Stimulated activated CD8-positive, alpha-beta memory T cell treated with anti-CD3 and anti-CD28 coated beads, Interleukin-12 subunit alpha, Interleukin-12 subunit beta, amount 100 ng/mL, for 4 hours (primary cell): ENCODE measurements at places on chromosomes 5 and 9.

- no peak for DNase-seq
These were observed 263.4 kb downstream of the TMEM232 start for GRCh38 chr5:110463106-110463505.

- no peak for DNase-seq
These were observed 1.1 kb upstream of the IRX1 start for GRCh38 chr5:3594510-3595005.

DNA sequence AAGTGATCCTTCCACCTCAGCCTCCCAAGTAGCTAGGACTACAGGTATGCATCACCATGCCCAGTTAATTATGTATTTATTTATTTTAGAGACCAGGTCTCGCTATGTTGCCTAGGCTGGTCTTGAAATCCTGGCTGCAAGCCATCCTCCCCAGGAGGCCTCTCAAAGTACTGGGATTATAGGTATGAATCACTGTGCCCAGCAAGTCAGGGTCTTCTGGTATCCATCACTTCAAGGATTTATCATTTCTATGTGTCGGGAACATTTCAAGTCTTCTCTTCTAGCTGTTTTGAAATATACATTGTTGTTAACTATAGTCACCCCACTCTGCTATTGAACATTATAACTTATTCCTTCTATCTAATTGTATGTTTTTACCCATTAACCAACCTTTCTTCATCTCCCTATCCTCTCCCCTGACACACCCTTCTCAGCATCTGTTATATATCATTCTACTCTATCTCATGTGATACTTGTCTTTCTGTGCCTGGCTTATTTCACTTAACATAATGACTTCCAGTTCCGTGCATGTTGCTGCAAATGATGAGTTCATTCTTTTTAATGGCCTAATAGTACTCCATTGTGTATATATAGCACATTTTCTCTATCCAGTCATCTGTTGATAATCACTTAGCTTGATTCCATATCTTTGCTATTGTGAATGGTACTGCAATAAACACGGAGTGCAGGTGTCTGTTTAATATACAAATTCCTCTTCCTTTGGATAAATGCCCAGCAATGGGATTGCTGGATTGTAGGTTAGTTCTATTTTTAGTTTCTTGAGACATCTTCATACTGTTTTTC is 26.4 kb downstream of the UTP15 start:
- no peak for DNase-seq

GRCh38 chr5:132825834-132826391 is 4.5 kb downstream of the SHROOM1 start:
- no peak for DNase-seq

DNA sequence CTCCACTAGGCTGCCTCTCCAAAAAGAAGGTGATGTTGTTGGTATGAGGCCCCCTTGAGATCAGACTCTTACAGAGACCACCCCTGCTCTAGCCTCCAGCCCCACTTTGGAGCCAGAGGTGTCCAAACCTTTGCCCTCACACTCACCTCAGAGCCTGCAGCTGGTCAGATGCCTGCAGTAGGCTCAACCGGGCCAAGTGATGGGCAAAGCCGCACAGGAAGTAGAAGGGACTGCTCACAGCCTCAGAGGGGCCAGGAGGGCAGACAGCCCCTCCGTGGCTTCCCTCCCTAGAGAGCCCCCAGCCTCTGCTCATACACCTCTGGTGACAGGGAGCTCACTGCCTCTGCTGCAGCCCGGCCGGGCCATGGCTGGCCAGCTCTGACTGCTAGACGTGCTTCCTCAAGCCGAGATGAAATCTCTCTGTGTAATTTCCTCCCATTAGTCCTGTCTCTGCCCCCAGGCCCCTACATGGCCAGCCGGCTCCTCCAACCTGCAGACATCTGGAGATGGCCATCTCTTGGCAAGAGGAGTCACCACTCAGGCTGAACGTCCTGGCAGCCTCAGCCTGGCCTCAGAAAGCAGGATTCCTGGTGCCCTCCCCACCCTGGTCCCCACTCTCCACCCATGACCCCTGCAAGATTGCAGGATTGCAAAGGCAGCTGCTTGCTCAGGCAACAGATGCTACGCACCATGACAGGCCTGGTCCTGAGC is 7.3 kb upstream of the TCF7 start:
- DNase-seq, result no peak

- no peak for DNase-seq
These were observed 120.6 kb downstream of the FOXD1 start for GRCh38 chr5:73327908-73328455.

DNA sequence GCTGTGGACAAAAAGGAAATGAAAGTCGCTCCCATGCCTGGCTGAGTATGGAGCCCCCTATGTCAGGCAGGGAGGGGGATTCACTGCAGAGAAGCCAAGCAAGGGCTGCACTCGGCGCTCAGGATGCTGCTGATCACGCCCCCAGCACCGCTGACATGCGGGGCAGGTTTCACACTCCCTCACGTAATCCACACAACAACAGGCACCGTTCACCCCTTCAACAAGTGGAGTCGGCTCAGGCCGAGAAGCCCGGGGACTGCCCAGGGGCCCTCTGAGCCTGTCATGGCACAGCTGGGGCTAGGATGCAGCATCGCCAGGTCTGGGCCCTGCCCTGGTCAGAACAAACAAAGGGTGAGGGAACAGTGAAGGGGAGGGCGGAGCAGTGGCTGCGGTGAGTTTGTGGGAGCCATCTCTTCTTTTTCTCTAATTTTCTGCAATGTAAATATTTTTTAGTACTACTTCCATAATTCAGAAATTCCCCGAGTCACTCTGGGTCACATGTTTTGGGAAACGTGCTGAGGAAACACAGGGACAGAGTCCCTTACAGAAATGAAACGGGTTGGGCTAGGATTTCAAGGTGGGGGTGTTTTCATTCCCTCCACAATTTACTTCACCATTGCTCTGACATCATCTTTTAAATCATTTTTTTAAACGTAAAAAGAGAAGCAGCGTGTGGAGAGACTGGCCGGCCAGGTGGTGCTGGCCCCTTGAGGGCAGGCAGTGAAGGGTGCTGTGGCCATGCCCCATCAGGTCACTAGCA is 49.8 kb downstream of the PRRT1B start:
- no peak for DNase-seq

DNA sequence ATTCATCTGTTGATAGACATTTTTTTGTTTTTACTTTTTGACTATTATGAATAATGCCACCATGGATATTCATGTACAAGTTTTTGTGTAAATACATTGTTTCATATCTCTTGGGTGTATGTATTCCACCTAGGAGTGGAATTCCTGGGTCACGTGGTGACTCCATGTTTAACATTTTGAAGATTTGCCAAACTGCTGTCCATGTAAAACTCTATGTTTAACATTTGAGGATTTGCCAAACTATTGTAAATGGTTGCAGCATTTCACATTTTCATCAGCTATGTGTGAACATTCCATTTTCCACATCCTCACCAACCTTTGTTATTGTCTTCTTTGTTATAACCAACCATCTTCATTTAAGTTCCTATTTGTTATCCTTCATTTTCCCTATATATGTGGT is 12.2 kb downstream of the TMEFF1 start:
- no peak for DNase-seq

GRCh38 chr5:5523066-5523505 is 100.6 kb downstream of the ICE1 start:
- DNase-seq, result no peak

- DNase-seq, result no peak
These were observed 67.8 kb downstream of the PSD2 start for GRCh38 chr5:139863361-139863760.

- DNase-seq, result no peak
These were observed 58.5 kb upstream of the FAM120A start for GRCh38 chr9:93392974-93393373.

- DNase-seq, result no peak
These were observed 283.9 kb upstream of the RFX3 start for GRCh38 chr9:3809724-3810123.

DNA sequence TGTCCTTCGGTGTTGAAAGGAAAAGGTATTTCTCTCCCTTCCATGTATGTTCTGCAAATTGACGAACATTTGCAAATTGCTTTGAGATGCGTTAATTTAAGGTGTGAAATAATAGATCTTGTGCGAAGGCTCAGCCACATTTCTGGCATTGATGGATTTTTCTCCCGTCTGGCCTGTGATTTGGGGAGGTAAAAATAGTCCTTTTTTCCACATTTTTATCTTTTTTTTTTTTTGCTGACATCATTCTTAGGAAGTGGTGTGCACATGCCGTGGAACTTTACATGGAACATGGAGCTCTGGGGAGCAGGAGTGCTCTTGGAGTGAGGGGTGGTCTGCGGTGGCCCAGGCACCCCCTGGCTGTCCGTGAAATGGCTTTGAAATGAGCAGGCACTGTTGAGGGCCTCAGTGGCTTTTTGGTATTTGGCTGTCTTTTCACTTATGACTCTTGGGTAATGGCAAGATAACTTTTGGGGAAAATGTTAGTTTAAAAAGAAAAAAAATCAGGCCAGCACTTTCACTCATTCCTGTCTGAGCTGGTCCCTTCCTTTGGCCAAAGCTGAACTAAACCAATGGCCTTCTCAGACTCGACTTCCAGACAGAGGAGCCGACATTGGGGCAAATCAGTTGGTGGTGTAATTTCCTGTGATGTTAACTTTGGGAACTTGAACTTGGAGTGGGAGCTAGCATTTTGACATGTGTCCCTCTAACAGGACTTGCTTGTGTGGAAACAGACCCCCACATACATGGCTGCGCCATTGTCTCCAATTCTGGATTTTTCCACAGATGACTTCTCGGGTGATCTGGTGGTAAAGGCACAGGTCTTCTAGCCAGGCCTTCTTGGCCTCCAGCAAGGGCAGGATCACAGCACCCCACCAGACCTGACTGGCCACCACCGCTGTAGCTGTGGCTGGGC is 4.2 kb downstream of the NEK6 start:
- no peak for DNase-seq

- DNase-seq, result no peak
These were observed 381.1 kb downstream of the ZNF608 start for GRCh38 chr5:124365361-124365801.

DNA sequence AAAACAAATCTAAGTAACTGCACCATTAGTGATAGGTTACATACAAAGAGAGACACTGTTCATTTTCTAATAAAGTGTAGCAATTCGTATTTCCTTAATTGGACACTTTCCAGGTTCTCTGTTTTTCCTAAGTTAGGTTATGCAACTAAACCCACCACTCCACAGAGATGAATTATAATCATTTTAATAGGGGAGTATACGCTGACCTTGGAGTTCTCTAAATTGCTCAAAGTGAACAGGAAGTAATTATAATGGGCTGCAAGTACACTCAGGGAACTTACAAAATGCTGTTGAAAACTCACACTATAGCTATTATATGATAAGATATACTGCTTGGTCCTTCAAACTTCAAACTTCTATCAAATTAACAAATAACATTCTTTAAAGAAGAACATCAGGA is 18.2 kb upstream of the ADCY2 start:
- DNase-seq, result no peak

GRCh38 chr5:172501708-172502320 is 47.5 kb upstream of the SH3PXD2B start:
- DNase-seq, result no peak

DNA sequence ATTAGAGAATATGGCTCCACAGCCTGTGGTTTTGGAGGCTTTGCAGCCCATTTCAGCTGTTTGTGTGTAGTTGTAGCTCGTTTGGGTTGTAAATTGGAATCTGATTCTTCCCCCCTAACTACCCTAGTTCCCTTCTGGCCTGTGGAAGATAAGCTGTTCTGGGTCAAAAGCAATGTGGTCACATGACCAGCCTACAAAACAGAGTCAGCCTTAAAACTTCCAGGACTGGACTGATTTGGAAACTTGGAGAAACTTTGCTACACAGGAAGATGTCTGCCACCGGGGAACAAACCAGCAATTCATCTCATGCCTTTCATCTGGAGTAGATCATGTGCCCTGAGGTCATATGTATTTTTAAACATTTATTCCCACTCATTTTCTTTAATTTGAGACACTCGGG is 83.8 kb downstream of the DAPK1 start:
- no peak for DNase-seq

DNA sequence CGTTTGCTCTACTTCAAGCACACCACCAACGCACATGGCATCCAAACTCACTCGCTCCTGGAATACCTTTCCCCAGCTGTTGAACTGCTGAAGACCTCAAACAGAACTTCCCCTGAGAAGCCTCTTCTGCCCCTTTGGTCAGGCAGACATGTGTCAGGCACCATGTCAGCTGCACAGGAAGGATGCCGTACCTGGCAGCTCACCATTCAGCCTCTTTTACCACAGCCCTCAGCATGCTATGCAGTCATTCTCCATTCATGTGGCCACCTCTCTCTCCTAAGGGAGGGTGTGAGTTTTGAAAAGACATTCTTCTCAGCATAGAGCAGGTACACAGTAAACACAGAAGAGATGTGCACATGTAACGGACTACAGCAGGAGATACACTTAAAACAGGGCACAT is 14.2 kb downstream of the IL4 start:
- DNase-seq, result no peak

- DNase-seq, result no peak
These were observed 99.2 kb downstream of the PHF2 start for GRCh38 chr9:93675336-93676150.

GRCh38 chr5:91712718-91713117 is 329.6 kb upstream of the ARRDC3 start:
- DNase-seq, result no peak

DNA sequence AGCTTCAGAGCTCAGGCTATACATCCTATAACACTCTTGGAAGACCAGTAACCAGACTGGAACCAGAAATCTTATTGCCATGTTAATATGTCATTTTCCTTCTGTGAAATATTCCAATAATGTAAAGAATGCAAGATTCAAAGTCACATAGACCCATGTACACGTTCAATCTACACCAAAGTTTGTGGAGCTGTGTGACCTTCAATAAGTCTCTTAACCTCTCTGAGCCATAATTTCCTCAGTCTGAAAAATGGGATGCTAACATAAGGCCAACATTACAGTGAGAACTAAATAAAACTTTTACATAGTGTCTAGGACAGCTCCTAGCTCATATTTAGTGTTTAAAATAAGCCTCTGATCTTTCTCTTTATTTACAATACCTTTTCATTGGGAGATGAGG is 70.4 kb downstream of the ARRDC3 start:
- DNase-seq, result no peak

DNA sequence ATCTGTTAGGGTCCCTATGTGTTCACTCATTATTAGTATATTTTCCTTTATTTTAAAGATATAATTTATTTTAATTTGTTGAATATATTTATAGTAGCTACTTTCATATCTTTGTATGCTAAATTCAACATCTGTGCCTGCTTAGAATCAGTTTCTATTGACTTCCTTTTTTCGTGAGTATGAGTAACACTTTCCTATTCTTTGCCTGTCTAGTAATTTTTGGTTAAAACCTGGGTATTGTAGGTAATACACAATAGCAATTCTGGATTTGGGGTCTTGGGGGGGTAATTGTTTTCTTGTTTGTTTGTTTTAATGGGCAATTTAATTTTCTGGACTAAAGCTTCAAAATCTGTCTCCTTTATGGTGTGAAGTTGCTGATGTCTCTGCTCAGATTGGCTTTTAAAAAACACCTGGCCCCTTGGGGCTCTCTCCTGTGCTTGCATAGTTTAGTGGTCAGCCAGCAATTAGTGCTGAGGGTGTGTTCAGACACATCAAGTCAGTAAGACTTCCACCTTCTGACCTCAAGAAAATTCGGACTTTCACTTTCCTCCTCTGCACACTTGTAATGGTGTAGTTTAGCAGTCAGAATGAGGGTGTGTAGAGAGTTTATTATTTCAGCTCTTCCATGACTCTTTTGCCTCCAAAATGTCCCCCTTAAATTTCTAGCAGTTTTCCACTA is 124.4 kb upstream of the MAP1B start:
- DNase-seq, result no peak
